ENCODE measurements at places on chromosomes 2 and 18.

- DNase-seq: no peak
Observed at GRCh38 chr2:150480971-150481830, 6.3 kb downstream of the RND3 start.

DNA sequence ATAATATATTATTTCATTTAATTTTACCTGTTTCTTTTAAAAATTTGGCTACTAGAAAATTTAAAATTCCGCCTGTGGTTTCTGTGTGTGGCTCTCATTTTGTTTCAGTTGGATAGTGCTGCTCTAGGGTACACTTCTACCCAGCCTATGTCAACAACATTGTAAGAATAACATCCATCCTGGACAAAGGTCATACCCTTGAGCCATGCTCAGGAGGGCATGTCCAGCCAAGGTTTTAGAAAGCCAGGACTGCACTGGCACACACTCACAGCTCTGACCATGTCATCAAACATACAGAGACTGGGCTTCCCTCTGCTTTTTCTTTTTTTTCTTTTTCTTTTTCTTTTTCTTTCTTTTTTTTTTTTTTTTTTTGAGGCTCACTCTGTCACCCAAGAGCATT, 96.1 kb downstream of the CTIF start:
- no peak for DNase-seq

DNA sequence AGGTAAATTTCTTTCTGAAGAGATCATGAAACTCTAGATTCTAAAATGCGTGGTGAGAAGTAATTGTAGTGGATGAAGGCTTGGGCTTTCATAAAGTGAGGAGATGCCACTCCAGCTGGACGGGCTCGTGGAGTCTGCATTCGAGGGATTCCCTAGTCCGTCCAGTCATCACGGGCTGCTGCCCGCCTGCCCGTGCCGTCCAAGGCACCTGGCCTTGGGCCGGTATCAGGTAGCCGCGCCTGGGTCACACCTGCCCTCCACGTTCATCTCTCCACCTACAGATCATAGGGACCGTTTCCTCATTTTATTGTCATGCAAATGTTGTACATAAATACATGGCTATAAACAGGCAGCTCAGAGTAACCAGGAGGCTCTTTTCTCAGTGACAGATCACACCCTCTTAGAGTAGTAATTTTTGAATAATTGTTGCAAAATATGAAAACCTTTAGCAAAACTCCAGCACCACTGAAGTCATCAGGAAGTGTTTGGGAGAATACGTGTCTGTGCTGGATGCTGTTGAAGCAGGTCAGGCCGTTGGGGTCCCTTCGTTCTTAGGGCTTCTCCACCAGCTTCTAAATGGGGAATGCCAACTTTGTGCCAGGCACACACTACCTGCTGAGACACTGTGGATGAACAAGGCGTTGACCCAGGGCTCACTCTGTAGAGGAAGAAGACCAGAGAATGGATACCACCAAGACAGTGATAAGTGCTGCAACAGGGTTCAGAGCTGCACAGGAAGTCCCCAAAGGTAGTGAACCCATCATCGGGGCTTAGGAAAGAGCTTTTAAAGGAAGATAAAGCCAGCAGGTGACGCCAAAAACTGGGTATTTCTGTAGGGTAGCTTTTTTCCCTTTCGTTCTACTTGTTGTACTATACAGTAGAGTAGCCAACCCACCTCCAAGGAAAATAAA, 112.5 kb downstream of the FAM210A start:
- no peak for DNase-seq

- no peak for DNase-seq
Observed at GRCh38 chr18:63264871-63265270, 54.7 kb downstream of the BCL2 start.

- DNase-seq: no peak
Observed at GRCh38 chr2:120323214-120323613, 22.7 kb upstream of the INHBB start.

Data from left lung (tissue), 14 donors.